ENCODE measurements at places on chromosomes 12 and 14.

DNA sequence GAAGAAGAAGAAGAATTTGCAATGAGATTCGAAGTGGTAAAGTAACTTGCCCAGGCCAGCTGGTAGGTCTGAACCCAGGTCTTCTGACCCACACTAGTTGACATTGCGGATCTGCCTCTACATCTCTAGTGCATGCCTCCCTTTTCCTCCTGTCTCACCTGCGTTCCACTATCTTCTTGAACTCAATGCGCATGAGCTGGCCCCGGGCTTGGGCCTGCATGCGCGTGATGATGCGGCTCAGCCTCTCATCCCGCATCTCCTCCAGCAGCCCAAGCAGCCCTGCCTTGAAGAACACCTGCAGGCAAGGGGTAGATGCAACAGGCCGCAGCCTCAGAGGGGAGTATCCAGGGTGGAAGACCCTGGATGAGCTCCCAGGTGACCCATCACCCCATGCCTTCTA, 11.9 kb downstream of the MYH6 start:
- DNase-seq, result no peak

DNA sequence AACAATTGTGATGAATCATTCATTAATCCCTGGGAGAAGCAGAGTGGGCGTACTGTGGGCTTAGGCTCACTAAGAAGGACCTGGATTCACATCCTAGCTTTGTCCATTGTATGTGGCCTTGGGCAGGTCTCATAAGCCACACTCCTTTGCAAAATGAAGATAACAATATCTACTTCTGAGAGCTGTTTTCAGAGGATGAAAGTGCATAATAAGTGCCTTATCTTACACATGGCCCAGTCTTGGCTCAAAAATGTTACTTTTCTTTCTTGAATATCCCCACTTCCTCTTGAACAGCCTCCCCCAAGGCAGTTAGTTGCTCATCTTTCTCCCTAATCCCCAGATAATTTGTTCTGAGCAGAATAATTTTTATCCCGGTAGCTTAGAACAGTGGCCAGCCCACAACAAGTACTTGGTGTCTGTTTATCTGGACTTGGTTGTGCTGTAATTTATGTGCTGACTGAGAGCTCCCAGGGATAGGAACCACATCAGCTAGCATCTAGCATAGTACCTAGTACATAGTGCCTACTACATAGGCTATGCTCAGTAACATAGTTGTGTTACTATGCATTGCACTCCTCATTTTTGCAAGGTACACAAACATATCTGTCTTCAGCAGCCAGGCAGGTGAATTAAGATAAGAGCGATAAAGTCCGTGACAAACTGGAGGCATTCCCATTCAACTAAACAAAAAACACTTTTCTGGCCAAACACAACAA, 61.7 kb upstream of the NUDT4 start:
- peak; percentile 13 for DNase-seq

DNA sequence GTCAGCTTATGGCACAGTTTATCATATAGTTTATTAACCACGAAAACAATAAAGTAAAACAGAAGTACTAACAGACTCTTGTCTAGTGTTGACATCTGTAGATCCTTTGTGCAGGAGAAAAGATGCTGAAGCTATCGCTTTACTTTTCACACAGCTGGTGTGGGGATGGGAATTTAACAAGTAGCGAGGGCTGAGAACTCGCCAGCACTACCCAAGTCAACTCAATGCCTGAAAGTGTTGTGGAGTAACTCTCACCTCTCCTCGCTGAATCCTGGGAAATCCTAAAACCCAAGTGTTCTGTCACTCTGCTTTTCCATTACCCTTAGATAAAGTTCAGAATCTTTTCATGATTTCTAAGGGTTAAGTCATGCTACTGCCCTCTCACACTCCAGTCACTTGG, 264.2 kb downstream of the BMP4 start:
- DNase-seq, result no peak

GRCh38 chr14:61048640-61049039, 67.6 kb downstream of the SLC38A6 start:
- peak; percentile 22 for DNase-seq

- DNase-seq, result no peak
These were observed 396.7 kb downstream of the NPAS3 start for GRCh38 chr14:33335366-33335765.

DNA sequence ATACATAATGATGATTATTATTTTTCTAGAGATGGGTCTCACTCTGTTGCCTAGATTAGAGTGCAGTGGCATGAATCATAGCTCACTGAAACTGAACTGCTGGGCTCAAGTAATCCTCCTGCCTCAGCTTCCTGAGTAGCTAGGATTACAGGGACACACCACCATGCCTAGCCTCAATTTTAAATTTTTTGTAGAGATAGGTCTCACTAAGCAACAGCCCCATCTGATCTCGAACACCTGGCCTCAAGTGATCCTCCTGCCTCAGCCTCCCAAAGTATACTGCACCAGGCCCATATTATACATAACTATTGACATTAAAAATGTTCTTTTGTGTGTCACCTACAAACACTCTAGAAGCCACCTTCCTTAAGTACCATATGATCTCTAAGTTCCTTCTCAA, 3.4 kb downstream of the TXNRD1 start:
- peak; percentile 49 for DNase-seq

DNA sequence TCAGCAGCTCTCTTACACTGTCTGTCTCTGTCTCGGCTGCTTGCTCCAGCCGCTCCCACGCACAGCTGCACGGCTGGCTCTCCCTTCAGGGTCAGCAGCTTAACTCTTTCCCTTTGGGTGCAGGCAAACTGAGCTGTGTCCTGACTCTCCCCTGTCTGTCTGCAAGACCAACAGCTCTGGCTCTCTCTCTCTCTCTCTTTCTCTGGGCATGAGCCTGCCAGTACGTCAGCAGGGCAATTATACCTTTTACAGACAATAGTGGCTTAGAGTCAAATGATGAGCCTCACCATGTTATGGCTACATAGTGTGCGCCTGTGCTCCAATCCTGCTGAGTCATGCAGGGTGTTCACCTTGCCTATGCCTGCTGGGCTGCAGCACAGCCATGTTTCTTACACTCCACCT, 120.5 kb upstream of the DDHD1 start:
- peak; percentile 69 for DNase-seq

DNA sequence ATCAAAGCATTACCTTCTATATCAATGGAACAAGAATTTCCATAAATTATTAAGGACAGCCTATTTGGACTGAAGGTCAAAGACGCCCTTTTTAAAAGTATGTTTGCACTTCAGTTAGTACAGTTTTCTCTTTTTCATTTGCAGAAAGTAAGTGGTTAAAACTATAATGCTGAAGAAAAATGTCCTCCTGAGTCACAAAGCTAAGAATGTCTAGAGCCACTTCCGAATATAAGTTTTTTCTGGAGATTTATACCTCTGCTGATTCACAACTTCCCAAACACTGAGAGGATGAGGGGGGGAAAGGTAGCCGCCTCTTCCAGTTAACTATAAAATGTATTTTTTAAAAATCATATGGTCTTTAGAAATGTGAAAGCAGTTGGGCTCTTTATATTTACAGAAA, 84.9 kb downstream of the DUSP6 start:
- DNase-seq, result no peak

DNA sequence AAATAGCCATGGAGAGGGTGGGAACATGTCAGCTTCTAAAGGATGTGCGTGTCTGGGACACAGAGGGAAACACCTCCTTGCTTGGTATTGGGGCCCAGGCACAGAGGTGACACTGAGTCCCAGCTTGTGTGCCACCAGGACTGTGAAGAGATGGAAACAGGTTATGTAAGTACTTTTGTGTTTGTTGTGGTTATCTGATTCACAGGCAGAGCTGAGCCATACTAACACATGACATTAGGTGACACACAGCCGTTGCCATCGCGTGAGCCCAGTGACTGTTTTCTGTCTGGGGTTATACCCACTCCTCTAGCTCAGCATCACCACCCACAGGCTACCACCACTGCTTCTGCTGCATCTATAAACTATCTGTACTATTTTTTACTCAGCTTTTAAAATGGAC, 12.1 kb upstream of the FLVCR2 start:
- peak; percentile 14 for DNase-seq

DNA sequence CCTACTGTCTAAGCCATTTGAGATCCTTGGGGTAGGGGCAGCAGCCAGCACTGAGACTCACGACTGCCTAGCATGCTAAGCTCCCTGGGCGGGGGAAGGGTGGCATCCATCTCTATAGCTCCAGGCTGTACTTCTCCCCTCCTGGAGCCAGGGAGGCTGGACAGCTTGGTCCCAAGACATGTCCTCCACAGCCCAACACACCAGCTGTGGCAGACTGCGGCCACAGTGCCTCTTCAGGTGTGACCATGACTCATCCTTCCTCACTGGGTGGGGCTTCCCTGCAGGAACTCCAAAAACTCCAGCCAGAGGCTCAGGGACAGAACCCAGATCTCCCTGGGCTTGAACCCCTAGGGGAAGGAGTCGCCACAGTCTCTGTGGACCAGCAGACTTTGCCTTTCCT, 193.9 kb downstream of the GPHN start:
- DNase-seq, result no peak

- no peak for DNase-seq
These were observed 5.5 kb downstream of the TAS2R19 start for GRCh38 chr12:11016937-11017336.

- DNase-seq, result no peak
These were observed 15.2 kb downstream of the RILPL2 start for GRCh38 chr12:123421314-123421713.

DNA sequence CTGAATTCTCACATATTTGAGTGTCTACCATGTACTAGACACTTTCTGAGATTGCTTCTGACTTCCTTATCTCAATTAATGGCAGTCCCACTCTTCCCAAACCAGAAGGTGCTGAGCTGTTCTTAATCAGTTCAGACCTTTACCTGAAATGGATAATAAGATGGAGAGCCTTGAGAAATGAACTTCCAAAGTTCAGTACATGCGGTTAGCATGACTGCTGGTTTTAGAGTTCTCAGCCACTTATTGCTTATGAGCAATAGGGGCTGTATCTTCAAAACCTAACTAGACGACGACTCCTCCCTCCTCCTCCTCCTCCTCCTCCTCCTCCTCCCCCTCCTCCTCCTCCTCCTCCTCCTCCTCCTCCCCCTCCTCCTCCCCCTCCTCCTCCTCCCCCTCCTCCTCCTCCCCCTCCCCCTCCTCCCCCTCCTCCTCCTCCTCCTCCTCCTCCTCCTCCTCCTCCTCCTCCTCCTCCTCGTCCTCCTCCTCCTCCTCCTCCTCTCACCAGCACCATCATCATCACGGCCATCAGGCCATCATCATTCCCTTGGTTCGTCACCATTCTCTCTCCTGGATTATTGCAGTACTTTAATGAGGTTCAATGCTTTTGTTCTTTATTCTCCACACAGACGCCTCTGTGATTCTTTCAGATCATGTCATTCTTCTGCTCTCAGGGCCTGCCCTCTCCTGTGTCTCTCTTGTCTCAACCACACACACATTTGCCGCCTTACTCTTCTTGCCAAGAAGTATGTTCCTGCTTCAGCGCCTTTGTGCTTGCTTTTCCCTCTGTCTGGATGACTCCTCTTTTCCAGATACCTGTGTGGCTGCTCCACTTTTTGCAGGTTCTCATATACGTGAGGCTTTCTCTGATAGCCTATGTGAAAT, 2.7 kb downstream of the PCNX1 start:
- DNase-seq, result no peak

DNA sequence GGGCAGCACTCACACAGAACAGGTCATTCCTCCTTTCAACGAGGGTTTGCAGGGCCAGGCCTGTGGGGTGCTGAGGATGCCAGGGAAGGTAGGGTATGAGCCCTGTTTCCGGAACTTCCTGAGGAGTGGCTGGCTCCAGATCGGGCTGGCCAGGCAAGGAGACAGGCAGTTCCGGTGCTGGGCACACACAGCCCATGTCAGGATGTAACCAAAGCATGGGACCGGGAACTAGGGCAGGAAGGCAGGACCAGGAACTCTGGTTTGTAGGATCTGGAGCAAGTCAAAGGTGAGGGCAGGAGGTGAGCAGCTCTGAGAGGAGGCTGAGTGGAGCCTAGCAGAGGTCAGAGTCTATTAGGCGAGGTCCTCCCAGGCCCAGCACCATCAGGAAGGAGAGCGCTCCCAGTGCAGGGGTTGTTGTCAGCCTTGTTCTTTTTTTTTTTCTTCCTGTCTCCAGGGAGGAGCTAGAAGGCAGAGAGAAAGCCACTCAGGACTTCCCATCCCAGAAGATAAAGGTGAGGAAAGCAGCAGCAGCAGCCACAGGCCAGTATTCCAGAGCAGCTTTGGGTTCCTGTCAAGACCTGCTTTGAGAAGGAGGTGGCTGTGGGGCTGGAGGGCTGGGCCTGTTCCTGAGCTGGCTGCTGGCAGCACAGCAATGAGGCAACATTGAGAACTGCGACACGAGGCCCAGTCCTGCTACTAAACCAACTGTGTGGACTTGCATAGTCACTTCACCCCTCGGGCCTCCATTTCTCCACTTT, 49.0 kb upstream of the PTGR2 start:
- DNase-seq, result no peak

DNA sequence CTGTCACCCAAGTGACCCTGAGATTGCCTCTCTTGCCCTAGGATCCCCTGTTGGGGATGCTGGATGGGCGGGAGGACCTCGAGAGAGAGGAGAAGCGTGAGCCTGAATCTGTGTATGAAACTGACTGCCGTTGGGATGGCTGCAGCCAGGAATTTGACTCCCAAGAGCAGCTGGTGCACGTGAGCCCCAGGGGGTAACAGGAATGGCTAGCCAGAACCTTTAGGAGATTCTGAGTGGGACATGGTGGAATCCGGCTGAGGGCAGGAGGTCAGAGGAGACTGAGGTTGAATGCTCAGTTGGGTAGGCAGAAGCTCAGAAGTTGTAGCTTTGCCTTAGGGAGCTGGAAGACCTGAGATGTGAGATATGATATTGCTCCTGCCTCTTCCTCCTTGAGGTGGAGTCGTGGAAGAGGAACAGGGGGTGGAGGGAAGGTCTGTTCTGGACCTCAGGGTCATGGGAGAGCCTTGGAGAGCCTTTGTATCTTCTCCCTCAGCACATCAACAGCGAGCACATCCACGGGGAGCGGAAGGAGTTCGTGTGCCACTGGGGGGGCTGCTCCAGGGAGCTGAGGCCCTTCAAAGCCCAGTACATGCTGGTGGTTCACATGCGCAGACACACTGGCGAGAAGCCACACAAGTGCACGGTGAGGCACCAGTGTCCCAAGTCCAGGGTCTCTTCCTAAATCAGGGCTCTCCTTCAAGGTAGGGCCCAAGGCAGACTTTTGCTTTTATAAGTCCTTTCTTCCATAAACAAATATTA, 6.3 kb downstream of the GLI1 start:
- no peak for DNase-seq

DNA sequence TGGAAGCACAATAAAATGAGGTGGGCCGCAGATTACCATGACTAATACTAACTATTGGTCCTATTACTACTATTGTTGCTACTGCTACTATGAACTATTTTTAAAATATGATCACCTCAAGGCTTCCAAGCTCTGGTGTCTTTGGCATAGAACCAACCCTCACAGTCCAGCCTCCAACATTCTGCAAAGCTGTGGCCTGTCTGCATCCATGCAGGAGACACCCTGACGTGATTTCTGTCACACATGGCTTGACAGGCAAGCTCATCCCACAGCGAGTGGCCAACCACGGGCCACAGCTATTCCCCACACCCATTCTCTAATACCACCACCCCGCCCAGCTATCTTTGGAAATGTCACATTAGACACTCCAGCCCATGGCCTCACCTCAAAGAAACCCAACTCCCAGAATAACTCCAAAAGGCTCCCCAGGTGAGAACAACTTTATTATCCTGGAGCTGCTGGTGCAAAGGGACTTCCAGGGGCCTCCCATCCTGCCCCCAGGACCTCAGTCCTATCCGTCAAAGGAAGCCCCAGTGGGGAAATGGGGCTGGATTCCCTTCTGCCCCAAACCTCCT, 14.4 kb downstream of the ISCU start:
- no peak for DNase-seq
